Aorta (tissue), 5 donors: ENCODE measurements at places on chromosomes 3 and 15. TPM values are rescaled to one million over a fixed set of nuclear protein-coding genes. Genes with fewer than 3 reads are reported as not detected.
A peak's percentile ranks its signal among the peaks of the same experiment; 100 is the strongest.

Gene POTEB3
- total RNA-seq: not detected

Gene MKRN3
- total RNA-seq: 1.6 TPM

Gene TOMM70
- total RNA-seq: 33.9 TPM

Gene GRM2
- 0.87 TPM for total RNA-seq

DNA sequence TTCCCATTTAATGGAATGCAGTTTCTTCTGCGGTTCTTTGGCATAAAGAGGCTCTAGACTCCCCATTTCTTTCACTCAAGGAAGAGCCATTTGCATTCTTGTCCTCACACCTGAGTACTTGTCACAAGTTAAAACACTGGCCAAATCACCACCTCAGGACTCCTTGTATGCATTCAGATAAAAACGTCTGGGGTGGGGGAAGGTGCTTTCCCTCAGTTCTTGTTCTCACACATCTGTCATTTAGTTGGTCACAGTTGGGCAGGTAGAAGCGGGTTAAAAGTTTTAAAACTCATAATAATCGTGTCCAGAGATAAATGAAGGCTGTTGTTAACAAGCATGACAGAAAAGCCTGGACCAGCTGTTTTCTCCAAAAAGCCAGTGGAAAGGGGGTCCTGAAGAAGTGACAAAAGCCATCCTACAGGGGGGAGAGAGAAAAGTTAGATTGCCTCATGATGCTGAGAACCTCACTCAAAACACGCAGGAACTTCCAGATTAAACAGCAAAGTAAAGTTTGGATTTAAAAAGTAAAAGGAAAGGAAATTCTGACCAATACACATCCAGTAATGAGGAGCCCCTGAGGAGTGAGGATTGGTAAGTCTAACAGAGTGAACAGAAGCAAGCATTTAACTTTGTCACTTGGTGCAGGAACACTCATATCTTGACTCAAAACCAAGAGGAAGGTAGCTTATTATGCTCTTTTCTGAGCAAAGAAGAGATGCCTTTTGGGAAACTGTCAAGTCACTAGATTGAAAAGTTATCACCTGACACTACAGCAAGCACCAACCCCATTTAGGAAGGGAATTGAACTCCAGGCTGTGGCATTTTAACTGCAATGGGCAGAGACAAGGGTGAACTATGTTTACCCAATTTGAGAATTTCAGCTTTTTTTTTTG lies 2.8 kb downstream of the BCL2L10 start:
- no peak overlapping the region for H3K4me3 ChIP-seq
- H3K4me1 ChIP-seq: no peaks in the 10 kb centered on the region
- DNase-seq: no peak
- no peaks in the 10 kb centered on the region for H3K36me3 ChIP-seq
- H3K27me3 ChIP-seq: peaks cover 3% of the 10 kb centered on the region
- H3K27ac ChIP-seq: no peak overlapping the region

DNA sequence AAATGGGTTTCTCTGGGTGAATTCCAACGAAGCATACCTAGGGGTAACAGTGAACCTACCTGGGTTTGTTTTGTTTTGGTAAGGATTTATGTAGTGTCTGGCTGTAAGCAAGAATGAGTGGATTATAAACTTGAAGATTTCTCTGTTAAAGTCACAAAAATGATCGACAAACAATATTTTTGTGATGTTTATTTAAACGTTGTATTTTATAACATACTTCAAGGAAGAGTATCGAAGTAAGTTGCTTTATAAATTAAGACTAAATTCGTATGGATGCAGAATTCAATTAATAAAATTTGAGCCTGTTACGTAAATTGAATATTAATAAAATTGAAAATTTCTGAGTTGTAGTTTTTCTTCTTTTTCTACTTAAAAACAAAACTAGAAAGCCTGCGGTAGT lies 982 bp upstream of the ZDHHC23 start:
- H3K27ac ChIP-seq: no peak overlapping the region
- no peaks in the 10 kb centered on the region for H3K36me3 ChIP-seq
- H3K27me3 ChIP-seq: no peaks in the 10 kb centered on the region
- no peak for DNase-seq
- H3K4me1 ChIP-seq: no peaks in the 10 kb centered on the region

- H3K4me3 ChIP-seq: no peak overlapping the region
- peak overlapping the region; percentile 12 for H3K27ac ChIP-seq
- H3K4me1 ChIP-seq: peaks cover 12% of the 10 kb centered on the region
- no peaks in the 10 kb centered on the region for H3K27me3 ChIP-seq
Measured at GRCh38 chr15:33580526-33580925, 269.8 kb downstream of the RYR3 start.

DNA sequence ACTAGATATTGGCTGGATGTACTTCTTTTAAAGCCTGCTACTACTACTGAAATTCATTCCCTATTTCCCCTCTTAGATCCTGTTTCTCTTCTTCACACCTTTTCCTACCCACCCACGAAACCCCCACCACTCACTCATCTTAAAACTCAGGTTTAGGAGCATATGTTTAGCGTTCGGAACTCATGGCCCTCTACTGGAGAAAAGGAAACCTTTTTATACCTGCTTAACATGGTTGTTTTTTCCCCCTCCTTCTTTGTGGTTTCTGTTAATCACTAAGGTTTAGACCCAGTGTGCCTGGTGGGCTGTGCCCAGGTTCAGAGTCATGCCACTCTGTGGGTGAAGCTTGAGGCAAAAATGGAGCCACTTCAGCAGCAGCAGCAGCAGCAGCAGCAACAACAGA lies 2.6 kb downstream of the ARID3B start:
- H3K27ac ChIP-seq: no peak overlapping the region
- DNase-seq: no peak
- H3K36me3 ChIP-seq: peaks cover 2% of the 10 kb centered on the region
- no peaks in the 10 kb centered on the region for H3K27me3 ChIP-seq
- no peak overlapping the region for H3K4me3 ChIP-seq

DNA sequence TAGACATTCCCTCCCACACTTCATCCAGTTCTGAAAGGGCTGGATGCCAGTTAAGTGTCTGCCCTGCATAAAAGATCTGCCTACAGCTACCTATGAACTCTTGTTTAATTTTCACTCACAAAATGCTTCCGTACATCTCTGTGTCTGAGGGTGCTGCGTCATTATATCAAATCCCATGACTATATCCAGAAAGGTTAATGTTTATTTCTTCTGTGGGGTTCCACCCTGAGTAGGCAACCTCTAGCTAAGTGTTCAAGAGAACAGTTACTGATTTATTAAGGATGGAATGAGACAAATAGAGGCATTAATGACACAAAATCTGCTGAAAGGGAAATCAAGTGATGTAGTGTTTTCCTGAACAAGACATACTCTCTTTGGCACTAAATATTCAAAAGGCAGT lies 220.2 kb downstream of the MTHFS start:
- no peak overlapping the region for H3K27ac ChIP-seq
- no peak overlapping the region for H3K4me3 ChIP-seq
- no peaks in the 10 kb centered on the region for H3K4me1 ChIP-seq
- no peaks in the 10 kb centered on the region for H3K36me3 ChIP-seq
- H3K27me3 ChIP-seq: no peaks in the 10 kb centered on the region

DNA sequence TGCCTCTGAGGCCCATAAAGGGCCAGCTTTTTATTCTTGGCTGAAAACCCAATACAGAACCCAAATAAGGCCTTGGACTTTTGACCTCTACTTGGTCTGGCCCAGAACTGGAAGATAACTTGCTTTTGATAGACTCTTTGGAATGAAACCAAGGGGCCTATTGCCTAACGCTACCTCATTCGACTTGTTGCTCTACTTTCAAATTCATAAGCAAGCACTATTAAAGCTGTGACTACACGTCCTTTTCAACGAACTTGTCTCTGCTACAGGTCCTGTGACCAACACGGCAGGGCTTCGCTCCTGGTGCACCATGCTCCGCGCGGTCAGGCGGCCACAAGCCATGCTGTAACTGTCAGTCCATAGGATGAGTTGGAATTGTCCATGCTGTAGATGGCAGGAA lies 385.4 kb downstream of the MFSD1 start:
- H3K4me3 ChIP-seq: no peak overlapping the region
- H3K27me3 ChIP-seq: no peaks in the 10 kb centered on the region
- no peak overlapping the region for H3K27ac ChIP-seq
- no peaks in the 10 kb centered on the region for H3K4me1 ChIP-seq
- no peak for DNase-seq

DNA sequence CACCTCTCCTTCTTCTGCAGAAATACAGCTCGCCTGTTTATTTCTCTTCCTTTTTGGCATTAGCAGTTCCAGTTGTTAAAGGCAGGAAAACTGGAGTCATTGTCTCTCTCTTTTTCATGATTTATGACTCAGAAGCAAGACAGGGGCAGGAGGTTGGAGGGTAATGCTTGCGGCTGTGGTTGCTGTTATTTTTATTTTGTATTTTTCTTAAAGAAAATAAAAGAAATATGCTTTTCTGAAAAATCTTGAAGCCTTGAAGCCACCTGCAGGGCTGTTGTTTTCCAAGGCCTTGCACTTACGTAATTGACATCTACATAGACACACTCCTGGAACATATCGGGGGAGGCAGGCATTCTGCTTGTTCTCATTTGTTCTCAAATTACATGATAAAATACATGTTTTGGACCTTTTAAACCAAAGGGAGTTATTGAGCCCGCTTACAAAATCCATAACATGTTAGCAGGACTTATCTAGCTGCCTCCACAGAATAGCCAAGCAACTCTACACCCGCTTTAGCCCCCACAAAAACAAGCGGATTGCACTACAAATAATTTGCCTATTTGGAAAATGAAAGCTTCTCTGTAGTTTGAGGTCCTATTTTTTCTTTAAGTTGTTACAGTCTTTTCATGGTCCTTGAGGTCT lies 1004.6 kb upstream of the NR2F2 start:
- H3K27ac ChIP-seq: no peak overlapping the region
- DNase-seq: no peak
- no peak overlapping the region for H3K4me3 ChIP-seq
- peaks cover 3% of the 10 kb centered on the region for H3K4me1 ChIP-seq

GRCh38 chr3:196320137-196320536 lies 2.1 kb upstream of the DYNLT2B start:
- no peaks in the 10 kb centered on the region for H3K36me3 ChIP-seq
- H3K4me3 ChIP-seq: no peak overlapping the region
- H3K27me3 ChIP-seq: no peaks in the 10 kb centered on the region
- no peaks in the 10 kb centered on the region for H3K4me1 ChIP-seq
- H3K27ac ChIP-seq: no peak overlapping the region
